ENCODE measurements at places on chromosomes 3 and 15. TPM values are rescaled to one million over a fixed set of nuclear protein-coding genes. Genes with fewer than 3 reads are reported as not detected.

Gene TRH
- total RNA-seq, result 2.1 TPM

Gene LTK
- 3.7 TPM for total RNA-seq

Gene MUSTN1
- total RNA-seq, result 3.6 TPM

Gene ZBBX
- 44.7 TPM for total RNA-seq

Gene POLQ
- 12.0 TPM for total RNA-seq

Gene MRAS
- total RNA-seq, result 35.7 TPM

Gene IL5RA
- total RNA-seq, result 0.43 TPM

Gene LRRC57
- 26.7 TPM for total RNA-seq

Gene GHSR
- 1.2 TPM for total RNA-seq

Gene STAC
- total RNA-seq, result 7.1 TPM

Gene COX17
- total RNA-seq, result 35.4 TPM

Gene KY
- total RNA-seq, result 0.71 TPM

Gene ACKR2
- total RNA-seq, result 7.8 TPM

Gene CLN6
- total RNA-seq, result 39.7 TPM

Gene ANKUB1
- 3.3 TPM for total RNA-seq

Gene JMJD7
- total RNA-seq, result 18.6 TPM

Gene CASR
- total RNA-seq, result 1.4 TPM

Gene SPSB4
- total RNA-seq, result 7.4 TPM

Gene BOC
- 33.6 TPM for total RNA-seq

Gene MKRN3
- 6.4 TPM for total RNA-seq

Gene MNS1
- total RNA-seq, result 15.2 TPM

Gene TMEM40
- 1.7 TPM for total RNA-seq

Gene NECTIN3
- total RNA-seq, result 97.1 TPM

Gene NKTR
- 203 TPM for total RNA-seq

Gene C2CD4A
- total RNA-seq, result 0.39 TPM

Gene GABRR3
- total RNA-seq, result 0.19 TPM

Gene GPR62
- 0.50 TPM for total RNA-seq

Gene EPM2AIP1
- total RNA-seq, result 17.4 TPM

Gene DIPK2A
- total RNA-seq, result 71.3 TPM

Gene ZNF770
- total RNA-seq, result 30.2 TPM

Gene LINS1
- 13.7 TPM for total RNA-seq

Gene DLEC1
- total RNA-seq, result 32.3 TPM

Gene SEMA3F
- 8.3 TPM for total RNA-seq

Gene SLC22A13
- 2.6 TPM for total RNA-seq

Gene ERICH6
- total RNA-seq, result 9.7 TPM

Gene SEMA3B
- total RNA-seq, result 26.7 TPM

All from testis (tissue), 5 donors.